ENCODE measurements at places on chromosomes 1 and 21.

DNA sequence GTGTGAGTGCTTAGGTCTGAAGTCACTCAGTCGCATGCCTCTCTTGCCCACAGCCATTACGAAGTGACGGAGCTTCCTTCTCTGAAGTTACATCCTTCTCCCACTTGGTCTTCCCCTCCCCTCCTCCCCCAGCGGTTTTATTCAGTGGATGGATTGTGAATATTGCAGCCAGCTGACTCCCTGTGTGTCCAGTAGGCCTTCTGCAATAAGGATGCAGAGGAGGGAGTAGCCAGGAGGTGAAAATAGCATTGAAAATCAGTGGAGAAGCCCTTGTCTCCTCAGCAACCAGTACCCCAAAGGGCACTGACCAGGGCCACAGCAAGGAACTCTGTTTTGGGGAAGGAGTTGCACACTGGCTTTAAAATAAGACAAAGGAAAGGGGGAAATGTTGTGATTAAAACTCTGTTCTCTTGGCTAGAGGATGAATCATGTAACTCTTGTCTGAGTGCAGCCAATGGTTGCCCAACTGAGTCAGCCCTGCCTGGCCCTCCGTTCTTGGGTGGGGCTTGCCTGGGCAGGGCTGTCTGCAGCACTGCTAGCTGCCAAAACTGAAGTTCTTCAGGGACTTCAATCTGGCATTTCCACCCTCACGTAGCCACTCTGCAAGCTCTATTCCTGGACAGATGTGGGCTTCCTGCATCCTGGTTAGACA, 4.3 kb downstream of the S100A10 start:
- DNase-seq: peak; percentile 61

DNA sequence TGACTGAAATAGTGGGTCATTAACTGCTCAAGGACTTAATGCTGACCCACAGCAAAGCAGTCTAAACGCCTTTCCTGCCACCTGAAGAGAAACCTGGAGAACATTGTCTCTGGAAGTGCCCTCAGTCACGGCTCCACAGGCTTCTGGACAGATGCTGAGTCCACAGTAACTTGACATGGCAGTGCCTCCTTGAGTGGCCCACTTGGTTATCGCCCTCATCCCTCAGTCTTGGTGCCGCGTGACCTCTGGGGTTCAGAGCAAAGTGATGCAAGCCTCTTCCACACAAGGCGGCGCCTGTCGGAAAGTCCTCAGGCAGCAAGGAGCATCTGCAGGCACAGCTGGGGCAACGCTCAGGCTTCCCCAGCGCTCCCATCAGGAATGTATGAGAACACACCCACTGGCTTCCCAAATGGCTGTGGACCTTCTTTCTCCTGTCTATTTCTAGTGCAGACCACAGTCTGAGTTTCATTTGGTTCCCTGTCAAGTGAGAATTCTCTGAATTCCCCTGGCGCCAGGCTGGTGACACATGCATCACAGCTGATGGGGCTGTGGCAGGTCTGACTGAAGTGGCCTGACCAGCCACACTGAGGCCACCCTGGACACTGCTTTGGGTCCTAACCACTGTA, 13.0 kb upstream of the ANGPTL7 start:
- no peak for DNase-seq

GRCh38 chr1:220680085-220680687, 10.0 kb upstream of the C1orf115 start:
- DNase-seq: peak; percentile 41

- no peak for DNase-seq
Observed at GRCh38 chr1:41806472-41807155, 112.1 kb downstream of the HIVEP3 start.

- DNase-seq: no peak
Observed at GRCh38 chr21:38979271-38980121, 173.8 kb downstream of the ETS2 start.

GRCh38 chr1:64396817-64397216, 73.1 kb upstream of the CACHD1 start:
- no peak for DNase-seq

DNA sequence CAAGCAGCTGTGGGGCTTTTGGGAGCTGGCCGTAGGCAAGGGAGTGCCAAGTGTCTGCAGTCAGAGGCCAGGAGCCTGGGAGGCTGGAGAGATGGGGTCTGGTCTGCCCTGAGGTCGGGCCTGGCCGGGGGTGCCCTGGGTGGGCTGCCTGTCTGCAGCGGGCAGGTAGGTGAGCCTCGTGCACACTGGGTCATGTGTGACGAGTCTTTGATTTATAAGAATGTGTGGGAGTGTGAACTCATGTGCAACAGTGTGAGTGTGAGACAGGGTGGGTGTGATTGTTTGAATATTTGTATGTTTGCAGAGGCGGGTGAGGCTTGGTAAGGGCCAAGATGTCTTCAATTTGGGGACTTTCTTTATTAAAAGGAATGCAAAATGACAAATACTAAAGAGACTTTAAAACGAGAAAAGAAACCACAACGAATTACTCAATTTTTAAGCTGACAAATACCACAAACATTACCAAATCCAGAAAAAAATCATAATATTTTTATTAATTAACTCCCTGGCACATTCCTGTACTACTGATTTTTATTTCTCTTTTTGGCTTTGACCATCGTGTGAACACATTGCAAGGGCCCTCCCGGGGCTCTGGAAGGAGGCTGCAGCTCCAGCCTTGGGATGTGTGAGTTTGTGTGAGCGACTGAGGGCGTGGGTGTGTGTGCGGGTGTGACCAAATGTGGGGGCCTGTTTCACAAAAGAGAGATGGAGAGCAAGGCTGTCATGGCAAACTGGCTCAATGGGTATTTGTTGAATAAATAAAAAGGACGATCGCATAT, 110.3 kb upstream of the WNT4 start:
- DNase-seq: no peak

- peak; percentile 81 for DNase-seq
Observed at GRCh38 chr1:119674835-119675289, 26.8 kb upstream of the ZNF697 start.

Measured in body of pancreas (tissue), 4 donors.